ENCODE measurements at places on chromosomes 6 and 20.

- DNase-seq, result no peak
Measured at GRCh38 chr6:87772597-87773530, 70.8 kb upstream of the AKIRIN2 start.

- DNase-seq, result no peak
Measured at GRCh38 chr6:49097116-49097515, 365.9 kb downstream of the MMUT start.

GRCh38 chr6:75815756-75816155 is 66.7 kb downstream of the MYO6 start:
- no peak for DNase-seq

- DNase-seq, result no peak
Measured at GRCh38 chr6:7728855-7729590, 3.1 kb downstream of the BMP6 start.

DNA sequence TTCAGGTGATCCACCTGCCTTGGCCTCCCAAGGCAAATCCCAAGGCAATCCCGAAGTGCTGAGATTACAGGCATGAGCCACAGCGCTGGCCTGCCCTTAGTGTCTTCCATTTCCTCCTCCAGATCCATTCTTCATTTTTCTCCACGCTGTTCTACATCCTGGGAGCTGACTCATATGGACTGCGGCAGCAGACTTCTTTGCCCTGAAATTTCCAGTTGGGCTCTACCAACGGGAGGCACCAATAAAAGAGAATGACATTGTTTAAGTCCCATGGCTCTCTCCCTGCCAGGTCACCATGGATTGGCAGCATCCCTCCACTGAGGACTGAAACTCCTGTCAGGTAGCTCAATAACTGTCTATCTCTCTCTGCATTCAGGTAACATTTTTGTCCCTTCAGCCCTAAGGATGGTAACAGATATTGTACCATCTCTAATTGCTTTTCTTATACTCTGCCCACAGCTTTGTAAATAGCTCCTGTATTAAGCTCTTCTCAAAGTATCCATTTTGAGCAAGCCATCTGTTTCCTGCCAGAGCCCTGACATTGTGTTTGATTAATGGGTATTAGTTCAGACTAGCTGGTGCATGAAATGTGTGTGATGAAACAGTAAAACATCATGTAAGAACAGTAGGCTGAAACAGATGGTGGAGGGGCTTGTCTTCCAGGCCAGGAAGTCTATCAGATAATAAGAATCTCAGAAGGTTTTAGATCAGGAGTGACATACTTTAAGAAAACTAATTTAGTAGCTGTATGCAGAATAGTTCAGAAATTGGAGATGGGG is 3.6 kb downstream of the TBCC start:
- no peak for DNase-seq

- no peak for DNase-seq
Measured at GRCh38 chr20:50911030-50911429, 20.2 kb downstream of the ADNP start.

GRCh38 chr6:114096561-114097172 is 125.7 kb upstream of the HDAC2 start:
- no peak for DNase-seq

Data from left hindlimb (tissue), 1 donor.